ENCODE measurements at places on chromosomes 12 and 14.

GRCh38 chr12:9118158-9118557, 2.4 kb upstream of the A2M start:
- DNase-seq: no peak

DNA sequence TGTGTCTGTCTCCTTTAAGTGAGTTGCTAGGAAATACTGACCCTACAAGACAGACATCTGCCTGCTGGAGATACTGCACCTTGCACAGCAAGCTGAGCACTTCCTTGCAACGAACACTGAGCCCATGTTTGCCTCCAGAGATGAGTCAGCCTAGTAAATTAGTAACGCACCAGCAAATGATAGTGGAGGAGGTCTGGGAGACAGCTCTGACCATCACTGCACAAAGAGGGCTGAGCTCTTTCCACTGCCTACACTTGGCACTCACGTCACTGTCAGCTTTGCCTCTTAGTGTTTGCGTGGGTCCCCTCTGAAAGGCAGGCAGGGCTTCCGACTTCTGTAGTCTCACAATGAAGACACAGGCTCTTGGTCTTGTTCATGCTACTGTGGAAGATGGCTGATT, 109.0 kb downstream of the APAF1 start:
- no peak for DNase-seq

- no peak for DNase-seq
Observed at GRCh38 chr14:36056845-36057244, 119.7 kb downstream of the PTCSC3 start.

DNA sequence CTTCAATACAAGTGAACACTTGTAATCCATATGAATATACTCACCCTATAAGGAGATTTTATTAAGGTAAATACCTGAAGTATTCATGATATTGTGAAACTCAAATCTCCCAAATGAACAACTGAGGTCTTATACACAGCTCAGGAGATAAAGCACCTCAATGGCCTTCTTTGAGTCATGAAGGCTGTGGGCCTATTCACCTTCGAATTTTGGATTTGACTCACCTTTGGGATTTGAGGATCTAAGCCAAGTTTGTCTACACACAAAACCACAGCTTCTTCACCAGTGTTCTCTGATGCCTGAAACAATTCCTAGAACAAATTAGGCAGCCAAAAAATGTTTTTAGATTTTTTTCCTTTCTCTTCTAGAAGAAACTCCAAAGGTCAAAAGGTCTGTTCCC, 194.1 kb downstream of the NUAK1 start:
- no peak for DNase-seq

- DNase-seq: no peak
Observed at GRCh38 chr14:79515158-79515557, 696.1 kb downstream of the DIO2 start.

GRCh38 chr14:32352631-32353030, 23.5 kb downstream of the AKAP6 start:
- no peak for DNase-seq

- DNase-seq: no peak
Observed at GRCh38 chr14:99677231-99678140, 6.6 kb upstream of the CYP46A1 start.

DNA sequence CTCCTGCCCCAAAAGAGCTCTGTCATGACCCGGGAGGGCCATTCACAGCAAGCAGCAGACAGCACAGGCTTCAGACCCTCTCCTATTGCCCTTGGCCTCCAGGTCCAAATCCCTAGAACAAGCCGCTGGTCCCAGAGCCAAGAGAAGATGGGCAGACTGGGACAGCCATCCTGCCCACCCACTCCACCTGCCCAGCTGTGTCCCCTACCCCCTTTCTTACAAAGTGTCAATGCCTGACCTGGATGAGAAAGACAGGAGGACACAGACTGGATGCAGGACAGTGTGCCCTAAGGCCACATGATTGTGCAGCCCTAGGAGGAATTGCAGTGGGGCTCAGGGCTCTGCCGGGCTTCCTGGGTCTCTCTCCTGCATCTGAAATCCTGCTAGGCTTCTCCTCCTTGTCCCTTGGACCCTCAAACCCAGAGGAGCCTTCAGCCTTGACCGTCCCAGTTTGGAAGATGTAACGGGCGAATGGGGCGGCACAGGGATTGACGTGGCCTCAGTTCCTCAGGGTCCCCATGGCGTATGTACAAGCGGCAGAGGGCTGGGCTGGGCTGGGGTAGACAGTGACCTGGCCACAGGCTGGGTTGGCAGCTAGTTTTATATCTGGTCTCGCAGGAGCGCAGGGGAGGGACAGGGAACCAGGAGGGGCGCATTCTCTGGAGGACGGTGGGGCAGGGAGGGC, 27.1 kb upstream of the BCDIN3D start:
- no peak for DNase-seq

- DNase-seq: no peak
Observed at GRCh38 chr14:53709381-53709780, 247.2 kb downstream of the BMP4 start.

DNA sequence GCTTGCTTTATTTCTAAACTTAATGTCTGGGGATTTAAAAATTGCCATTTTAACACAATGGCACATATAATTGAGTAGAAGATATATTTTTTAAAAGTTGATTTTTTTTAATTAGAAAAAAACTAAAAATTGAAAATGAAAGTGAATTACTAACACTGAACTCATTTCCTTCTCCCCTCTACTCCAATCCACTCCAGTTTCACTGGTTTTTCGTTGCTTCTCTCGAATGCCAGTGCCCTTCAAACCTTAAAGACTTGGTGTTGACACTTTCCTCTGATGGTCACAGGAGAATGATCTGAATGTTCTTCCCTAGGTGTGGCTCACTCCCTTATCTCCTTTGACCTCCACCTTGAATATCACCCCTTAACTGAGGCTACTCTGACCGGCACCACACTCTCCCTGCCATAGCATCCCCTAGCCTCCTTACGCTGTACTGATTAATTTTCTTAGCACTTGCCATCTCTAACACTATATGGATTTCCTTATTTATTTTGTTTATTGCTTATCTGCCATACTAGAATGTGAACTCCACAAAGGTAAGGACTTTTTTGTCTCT, 107.1 kb downstream of the LIN7A start:
- no peak for DNase-seq
